ENCODE measurements at places on chromosomes 13 and 19.

DNA sequence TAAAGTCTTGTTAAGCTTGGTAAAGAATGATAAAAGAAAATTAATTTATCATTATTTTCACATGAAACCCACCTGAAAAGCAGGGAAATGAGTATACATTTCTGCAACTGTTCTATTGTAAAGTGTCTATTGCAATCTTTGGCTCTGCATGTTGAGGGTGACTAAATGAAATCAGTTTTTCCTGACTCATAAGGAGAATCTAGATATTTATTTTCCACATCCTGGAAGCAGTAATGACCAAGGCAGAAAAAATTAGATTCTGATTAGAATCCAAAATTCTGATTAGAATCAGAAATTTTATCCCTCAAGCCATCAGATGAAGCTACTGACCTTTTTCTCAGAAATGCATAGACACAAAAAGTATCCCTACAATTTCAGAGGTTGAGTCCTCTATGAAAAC, 178.4 kb downstream of the MYO16 start:
- no peak for DNase-seq

GRCh38 chr13:37870895-37871550, 1.5 kb upstream of the TRPC4 start:
- DNase-seq, result no peak

GRCh38 chr13:72170571-72170970, 303.6 kb upstream of the DACH1 start:
- DNase-seq, result no peak

DNA sequence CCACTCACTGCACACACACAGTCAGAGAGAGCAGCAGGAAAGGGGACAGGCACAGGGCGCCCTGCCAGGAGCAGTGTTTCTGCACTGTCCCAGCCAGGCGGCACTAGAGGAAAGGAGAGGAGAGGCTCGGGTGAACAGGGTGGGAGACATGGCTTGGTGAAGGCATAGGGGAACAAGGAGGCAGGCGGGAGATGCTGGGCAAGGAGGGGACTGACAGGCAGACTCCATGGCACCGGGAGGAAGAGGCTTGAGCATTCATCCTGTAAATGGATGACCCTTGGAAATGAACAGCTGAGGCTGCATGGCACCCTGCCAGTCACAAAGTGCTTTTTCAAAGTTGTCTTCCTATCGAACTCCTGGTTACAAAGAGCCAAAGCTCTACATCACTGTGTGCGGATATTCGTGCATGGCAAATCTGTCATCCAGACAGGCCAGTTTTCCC, 22.4 kb downstream of the MED26 start:
- DNase-seq, result no peak

DNA sequence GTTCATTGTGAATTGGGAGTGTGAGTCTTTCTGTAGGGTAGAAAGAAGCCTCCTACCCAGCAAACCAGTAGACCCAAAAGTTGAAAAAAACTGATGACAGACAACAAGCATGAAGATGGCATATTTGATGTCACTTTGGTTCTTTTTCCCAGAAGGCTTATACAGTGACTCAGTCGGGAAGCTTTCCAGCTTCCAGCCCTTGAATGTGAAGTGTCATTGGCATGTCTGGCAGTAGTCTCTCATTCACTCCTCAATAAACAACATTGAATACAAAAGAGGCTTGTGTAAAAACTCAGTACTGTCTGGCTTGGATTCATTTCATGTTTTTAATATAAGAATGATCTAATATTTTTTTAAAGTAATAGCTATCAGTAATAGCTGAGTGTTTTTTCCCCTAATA, 68.7 kb downstream of the IPO5 start:
- peak; percentile 73 for DNase-seq

- DNase-seq, result no peak
Measured at GRCh38 chr13:40619479-40619814, 47.0 kb downstream of the FOXO1 start.

DNA sequence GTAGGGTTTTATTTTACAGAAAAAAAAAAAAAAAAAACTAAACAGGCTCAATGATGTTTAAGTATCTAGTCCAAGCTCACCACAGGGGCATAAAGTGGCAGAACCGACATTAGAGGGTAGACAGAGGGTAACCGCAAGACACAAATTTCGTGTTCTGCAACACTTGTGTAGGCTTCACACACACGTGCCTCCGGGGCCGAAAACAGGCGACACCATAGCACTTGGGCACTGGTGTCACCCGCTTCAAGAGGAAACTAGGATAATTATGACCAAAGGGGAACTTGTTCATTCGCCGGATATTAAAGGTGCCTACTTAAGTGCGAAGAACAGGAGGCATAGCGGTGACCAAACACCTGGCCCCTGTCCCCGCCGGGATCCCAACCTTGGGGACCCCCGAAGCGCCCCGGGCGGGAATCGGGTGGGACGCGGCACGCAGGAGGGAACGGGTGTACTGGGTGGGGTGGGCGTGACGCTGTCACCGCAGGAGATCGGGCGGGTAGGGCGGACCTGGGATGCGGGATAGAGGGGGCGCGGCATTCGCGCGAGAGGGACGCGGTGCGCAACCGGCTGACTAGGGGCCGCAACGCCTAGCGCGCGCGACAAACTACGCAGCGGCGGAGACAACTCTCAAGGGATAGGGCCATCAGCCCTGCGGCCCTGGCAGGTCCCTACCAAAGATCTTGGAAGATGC, 558 bp downstream of the MZT1 start:
- peak; percentile 48 for DNase-seq

DNA sequence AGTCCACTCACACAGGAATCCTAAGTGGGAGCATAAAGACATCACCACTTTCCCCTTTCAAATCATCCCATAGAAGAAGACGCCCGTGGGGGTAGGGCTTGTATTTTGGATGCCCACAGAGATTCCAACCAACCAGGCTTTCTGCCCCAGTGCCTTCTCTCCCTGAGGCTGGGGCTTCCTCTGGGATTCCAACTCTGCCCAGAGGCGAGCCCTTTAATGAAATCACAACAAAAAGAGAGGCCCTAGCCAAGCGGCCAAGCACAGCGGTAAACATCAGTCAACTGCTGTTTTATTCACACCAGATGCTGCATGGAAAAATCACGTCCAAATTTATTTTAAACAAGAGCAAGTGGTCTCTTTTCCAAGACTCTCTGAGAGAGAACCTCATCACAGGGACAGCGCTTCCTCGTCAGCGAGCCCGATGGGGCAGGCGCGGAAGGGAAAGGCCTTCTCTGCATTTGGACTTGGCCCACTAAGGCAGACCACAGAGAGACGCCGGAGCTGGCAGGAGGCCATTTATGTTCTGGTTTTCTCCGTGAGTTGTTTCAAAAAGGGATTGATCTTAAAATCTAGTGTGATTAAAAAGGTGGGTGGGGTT, 31.5 kb downstream of the ADPRHL1 start:
- no peak for DNase-seq

DNA sequence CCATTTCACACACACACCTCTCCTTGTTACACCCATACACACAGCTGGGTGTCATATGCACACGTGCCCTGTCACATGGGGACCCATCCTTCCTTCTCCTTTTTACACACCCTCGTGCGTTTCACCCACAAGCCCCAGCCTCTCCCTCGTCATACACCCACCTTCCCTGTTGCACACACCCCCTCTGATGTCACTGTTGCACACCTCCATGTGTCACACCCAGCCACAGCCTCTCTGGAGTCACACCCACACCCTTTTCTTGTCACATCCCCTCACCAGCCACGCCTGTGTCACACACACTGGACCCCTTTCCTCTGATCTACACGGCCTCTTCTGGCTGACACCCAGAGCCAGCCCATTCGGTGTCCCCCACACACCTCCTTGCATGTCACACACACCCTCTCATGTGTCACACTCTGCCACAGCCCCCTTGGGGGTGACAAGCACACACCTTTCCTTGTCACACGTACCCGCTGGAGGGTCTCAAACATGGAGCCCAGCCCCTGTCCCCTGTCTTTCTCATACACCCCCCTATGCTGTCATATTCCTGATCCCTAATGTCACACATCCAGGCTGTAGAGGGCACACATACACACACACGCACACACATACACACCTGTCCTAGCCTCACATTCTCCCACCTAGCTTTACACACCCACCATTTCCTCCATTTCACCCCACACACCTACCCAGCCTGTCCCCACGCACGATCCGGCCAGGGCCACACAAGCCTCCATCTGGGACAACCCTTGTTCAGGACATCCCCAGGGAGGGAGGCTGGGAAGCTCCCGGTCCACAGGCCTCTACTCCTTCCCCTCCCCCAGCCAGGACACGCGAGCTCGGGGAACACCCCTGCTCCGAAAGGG, 1.4 kb downstream of the NOVA2 start:
- peak; percentile 63 for DNase-seq

DNA sequence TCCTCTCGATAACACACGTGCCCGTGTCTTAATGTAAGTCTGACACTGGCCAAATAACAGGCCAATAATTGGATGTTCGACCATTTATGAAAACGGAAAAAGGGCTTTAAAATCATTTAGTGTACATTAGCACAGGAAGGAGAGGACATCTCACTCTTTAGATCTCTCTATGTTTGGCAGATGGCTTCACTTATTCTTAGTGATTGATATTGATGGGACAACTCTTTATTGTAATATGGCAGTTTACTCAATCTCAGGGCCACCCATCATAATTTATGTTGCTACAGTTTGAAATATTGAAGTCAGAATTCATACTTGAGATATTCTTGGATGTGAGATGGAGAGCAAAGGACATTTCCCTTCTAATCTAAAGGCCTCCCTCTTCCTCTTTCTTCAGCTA, 430.7 kb upstream of the ARGLU1 start:
- no peak for DNase-seq

- peak; percentile 91 for DNase-seq
Measured at GRCh38 chr13:25171517-25172302, at the start of gene AMER2. TSS of gene AMER2 (minus strand) at chr13:25172288. CDS start at chr13:25171619, 669 bp downstream.

GRCh38 chr19:17830567-17831418, 9.5 kb upstream of the INSL3 start:
- DNase-seq, result peak; percentile 78

DNA sequence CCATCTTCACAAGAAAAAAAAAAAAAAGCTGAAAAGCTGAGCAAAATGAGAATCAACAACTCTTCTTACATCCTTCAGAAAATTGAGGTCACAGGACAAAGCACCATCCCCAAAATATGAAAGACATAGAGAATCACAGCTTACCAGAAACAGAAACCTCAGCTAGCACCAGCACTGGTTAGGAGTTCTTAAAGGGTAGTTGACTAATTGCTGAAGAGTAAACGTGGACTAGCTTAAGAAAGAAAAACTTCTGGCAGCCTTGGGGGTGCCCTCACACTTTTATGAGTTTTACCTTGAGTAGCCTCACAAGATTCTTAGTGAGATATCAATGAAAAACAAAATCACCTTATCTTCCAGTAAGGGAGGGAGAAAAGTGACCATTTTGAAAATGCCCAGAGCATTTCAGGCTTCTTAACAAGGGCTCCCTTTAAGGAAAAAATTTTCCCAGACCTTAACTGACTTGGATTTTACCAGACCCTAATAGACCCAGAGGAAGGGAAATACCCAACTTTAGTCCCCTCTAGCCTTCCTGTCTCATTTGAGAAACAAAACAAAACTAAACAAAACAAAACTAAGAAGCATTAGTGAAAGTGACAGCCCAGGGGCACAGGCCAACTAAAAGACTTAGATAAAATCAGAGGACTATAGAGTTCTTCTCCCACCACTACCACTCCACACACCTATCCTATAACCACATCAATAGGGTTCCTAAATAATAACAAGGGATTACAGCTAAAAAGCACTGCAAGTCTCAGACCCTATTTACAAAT, 888.6 kb downstream of the DIAPH3 start:
- DNase-seq, result no peak

DNA sequence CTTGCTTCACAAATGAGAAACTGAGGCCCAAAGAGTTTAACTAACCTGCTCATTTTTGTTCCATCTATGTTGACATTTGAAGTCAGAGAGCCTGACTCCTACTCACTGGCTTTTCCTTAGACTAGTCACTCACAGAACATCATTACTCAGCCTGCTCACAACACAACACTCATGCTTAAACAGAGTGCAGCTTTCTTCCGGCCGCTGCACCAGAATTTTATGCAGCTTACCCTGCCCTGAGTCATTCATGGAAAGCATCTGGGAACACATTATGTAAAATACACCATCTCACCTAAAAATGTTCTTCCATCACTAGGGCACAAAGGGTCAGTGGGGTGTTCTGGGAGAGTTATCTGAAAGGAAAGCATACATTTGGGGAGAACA, 303.4 kb downstream of the SPRY2 start:
- DNase-seq, result peak; percentile 45

- DNase-seq, result no peak
Measured at GRCh38 chr19:53809518-53810186, 14.5 kb downstream of the NLRP12 start.

GRCh38 chr19:55406826-55407549, 600 bp downstream of the UBE2S start:
- DNase-seq, result no peak

GRCh38 chr13:68816715-68817114, 1290.9 kb upstream of the ATXN8OS start:
- DNase-seq, result no peak

Measured in dorsolateral prefrontal cortex (tissue), 122 donors.